DND-41 (cell line): ENCODE measurements at places on chromosomes 5 and 9.
A peak's percentile ranks its signal among the peaks of the same experiment; 100 is the strongest.

DNA sequence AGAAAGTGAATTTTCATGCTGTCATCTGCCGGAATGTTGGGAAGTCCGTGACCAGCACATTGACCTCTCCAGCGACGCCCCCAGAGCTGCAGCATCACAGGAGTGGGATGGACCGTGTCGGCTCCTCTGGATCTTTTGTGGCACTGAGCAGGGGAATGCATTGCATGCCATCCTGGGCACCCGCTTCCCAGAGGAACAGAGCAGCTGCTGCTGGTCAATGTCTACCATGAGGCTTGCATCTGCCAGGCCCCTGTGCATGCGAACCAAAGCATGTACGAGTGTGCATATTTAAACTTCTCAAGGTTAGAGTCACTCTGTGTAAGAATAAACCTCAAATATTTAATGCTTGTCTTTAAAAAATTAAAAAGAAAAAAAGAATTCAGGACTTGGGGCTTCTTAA is 414.8 kb downstream of the GADD45G start:
- DNase-seq, result no peak

- no peak for DNase-seq
Observed at GRCh38 chr5:66969963-66970362, 226.6 kb downstream of the CD180 start.

GRCh38 chr5:9440517-9440916 is 105.4 kb downstream of the SEMA5A start:
- no peak for DNase-seq

- DNase-seq, result no peak
Observed at GRCh38 chr5:167730121-167730520, 561.3 kb upstream of the WWC1 start.

DNA sequence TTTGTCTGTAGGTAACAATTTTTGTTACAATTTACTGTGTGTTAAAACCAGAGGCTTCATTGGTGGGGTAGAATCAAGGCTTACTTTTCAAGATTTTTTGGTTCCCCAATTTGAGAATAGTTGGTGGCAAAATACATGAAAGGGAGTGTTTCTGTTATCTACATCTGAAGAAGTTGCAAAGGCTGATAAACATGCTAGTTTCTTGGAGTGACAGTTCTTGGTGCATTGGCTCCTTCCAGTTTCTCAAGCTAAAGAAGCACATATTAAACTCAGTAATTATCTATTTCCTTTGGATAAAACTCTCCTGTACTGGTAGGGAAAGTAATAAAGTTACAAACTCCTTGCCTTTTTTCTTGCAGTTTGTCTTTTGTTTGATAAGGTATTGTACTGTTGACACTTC is 5.9 kb downstream of the MACIR start:
- no peak for DNase-seq

DNA sequence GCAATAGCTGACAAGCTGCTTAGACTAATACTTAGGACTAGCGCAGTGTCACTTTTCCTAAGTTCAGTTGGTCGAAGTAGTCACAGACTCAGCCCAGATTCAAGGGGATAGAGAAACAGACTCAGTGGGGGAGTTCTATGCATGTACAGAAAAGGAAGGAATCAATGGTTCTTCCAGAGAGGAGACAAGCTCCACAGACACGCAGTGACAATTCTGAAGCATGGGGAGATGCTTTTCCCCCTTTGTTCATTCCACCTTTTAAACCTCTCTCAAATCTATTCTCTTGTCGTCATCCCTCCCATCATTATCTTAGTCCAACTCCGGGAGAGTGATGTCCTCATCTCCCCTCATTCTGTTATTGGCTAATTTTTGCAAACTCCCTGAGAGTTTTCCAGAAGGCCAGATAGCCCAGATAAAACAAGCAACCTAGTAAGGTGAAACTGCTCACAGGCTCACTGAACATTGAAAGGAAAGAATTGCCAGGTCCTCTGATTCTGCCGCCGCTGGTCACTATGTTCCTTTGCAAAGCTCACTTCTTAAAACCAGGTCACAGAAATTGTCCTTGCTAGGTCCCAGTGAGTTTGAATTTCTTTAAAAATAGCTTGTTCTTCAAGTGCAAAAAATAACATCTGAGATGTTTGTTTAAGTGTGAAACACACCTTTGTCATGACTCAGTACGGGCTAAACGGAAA is 13.4 kb upstream of the STRBP start:
- no peak for DNase-seq

DNA sequence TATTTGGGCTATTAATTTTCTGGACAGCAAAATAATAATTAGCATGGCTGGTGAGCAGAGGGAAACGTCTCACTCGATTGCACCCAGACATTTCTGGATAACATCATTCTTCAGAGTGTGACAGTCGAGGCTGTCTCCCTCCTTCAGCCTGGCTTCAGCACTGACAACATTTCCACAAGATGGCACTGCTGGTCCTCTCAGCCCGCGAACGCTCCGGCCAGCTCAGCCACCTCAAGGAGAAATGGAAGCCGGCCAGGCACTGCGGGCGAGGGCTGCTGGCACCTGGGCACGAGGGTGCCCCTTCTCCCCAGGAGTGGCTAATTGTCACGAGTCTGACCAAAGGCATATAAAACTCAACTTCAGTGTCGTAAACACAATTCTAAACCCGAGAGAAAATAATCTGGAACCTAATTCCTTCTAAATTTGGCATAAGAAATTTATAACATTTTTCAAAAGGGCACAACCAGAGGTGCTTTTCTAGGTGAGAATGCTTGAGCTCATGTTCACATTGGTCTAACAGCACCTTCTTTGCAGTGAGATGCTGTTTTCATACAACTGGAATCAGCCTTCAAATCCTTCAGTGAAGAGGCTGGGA is 65.9 kb downstream of the DAP start:
- no peak for DNase-seq

DNA sequence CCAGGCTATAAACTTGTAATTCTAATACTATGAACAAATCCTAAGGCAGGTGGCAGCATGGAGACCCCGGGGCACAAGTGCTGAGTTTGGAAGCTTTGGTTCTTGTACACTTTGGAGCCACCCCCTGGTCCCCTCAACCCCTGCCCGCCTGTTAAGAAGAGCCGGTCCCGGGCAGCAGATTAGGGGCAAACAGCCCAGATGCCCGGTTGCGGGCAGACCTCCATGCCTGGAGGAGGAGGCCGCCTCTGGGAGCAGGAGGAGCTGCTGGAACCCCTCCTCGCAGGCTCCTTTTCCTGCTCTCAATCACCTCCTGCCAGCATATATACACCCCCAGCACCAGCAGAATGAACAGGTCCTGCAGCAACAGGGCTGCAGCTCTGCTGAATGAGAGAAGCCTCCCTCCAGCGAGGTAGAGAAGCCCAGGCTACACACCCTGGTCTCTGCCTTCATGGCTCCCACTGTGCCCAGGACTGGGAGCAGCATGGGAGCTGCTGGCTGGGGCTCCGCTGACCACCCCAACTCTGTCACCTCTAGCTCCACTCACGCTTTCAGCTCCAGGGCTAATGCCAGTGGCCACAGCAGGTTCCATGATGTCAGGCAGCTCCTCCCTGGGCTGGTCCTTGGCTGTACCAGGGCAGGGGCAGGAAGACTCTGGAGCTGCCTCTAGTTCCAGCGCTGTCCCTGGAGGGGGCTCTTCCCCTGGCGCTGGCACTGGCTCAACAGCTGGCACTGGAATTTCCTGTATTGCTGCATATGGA is 1713.5 kb upstream of the ACO1 start:
- no peak for DNase-seq

DNA sequence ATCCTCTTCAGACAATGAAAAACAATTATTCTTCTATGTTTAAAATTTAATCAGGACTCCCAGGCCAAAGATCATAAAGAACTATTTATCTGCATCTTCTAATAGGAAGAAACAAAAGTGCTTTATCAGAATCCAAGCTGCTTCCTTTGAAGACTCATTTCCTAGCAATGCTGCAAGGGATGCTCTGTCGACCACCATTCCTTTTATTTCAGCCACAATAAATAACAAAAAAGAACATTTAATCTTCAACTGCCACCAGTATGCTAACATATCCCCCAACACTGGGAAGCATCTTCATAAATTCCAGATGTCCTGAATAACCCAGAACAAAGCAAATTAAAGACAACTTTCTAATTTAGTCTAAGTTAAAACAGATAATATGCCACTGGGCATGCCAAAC is 68.7 kb downstream of the PKD2L2 start:
- DNase-seq, result no peak

DNA sequence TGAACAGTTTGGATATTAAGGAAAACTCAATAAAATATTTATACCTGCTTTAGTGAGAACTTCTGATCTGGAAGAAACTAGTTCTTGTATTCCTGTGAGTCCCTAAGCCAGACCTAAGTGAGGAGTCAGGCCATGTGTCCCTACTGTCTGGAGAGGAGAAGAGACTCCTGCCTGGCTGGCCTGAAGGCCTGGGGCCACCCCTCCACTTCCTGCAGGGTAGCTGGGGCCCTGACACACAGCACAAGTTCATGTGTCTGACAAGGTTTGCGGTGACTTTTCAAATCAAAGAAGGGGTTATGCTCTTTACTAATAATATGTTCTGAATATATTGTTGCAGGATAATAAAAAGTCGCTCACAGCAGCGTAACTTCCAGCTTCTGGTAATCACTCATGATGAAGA is 16.1 kb upstream of the IL13 start:
- DNase-seq, result no peak

- DNase-seq, result no peak
Observed at GRCh38 chr9:79184831-79185230, 386.9 kb upstream of the TLE4 start.

DNA sequence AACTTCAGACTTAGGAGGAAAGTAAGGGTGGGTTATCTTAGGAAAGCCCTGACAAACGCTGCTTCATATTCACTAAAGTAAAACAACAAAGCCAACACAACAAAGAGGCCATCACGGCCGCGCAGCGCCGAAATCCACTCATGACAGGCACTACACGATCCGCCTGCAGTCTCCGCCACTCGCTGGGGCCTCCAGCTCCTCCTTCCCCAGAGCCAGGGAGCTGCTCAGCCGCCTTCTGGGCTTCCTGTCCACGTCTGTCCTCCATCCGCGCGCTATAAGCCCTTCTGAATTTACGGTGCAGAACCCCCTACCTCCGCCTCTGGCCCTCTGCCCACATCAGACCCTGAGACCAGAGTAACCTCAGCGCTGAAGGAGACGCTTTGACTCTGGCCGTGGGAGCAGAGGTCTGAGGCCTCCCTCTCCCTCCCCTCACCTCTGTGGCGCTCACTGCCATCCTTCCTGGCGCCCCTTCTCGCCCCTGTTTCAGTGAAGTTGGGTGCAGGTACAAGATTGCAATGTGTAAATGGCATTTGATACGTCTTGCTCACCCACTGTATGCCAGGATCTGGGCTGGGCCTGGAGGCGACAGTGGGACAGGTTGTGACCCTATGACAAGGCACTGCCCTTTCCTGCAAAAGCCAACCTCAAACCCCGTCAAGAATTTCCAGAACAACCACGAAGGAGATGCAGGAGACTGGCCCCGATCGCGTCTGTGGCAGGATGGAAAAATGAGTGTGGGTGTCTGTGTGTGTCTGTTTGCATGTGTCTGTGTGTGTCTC is 74.9 kb upstream of the PHYKPL start:
- no peak for DNase-seq

DNA sequence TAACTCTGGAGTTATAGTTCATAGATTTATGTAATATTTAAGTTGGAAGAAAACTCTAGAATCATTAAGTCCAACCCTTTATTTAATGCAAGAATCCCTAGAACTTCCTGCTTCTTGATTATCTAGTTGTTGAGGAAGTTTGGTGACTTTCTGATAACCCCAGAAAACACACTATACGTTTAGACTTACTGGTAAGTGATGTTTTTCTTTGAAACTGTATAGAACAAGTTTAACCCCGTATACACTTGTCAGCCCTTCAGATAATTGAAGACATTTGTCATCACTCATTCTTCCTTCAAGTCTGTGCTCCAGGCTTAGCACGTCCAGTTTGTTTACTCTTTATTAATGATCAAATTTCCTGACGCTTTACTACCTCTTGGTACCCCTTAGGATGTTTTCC is 9.0 kb downstream of the NDUFS4 start:
- no peak for DNase-seq

- no peak for DNase-seq
Observed at GRCh38 chr9:89685698-89686097, 80.9 kb downstream of the GADD45G start.

DNA sequence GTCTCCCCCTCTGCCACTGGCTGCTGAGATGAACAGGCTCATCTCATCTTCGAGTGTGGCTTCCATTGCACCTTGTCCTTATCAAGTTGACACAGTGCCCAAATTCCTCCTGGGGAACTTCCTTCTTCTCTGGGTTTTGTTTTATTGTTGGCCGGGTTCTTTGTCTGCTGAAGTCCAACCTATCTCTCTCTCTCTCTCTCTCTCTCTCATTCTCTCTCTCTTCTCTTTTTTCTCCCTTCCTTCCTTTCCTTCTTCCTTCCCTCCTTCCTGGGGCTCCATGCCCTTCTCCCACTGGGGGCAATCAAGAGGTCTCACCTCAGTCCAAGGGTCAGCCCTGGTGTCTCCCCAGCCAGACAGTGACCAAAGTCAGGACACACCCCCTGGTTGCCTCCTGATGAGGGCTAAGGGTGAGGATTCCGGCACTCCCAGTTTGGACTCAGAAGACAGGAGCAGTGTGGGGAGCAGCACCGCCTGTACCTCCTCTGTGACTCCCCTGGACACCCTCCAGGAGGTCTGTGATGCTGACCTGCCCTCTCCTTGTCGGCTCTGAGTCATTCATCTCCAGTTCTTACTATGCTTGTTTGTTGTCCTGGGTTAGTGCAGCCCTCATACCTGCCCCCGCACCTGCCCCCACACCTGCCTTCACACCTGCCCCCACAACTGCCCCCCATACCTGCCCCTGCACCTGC is 30.7 kb downstream of the KCNT1 start:
- DNase-seq, result no peak

DNA sequence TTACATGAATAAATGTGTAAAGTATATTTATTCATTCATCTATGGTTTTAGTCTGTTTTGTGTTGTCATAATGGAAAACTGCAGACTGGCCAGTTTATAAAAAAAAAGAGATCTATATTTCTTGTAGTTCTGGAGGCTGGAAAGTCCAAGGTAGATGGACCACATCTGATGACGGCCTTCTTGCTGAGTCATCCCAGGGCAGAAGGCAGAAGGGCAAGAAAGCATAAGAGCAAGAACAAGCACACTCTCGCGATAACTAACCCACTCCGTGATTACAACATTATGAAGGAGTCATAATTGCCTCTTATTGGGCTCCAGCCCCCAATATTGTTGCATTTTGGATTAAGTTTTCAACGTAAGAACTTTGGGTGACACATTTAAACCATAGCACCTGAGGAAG is 180.4 kb upstream of the DAB2 start:
- no peak for DNase-seq

GRCh38 chr9:27310582-27310981 is 13.6 kb upstream of the EQTN start:
- DNase-seq, result no peak

- DNase-seq, result no peak
Observed at GRCh38 chr5:147626464-147626863, 116.6 kb upstream of the DPYSL3 start.

DNA sequence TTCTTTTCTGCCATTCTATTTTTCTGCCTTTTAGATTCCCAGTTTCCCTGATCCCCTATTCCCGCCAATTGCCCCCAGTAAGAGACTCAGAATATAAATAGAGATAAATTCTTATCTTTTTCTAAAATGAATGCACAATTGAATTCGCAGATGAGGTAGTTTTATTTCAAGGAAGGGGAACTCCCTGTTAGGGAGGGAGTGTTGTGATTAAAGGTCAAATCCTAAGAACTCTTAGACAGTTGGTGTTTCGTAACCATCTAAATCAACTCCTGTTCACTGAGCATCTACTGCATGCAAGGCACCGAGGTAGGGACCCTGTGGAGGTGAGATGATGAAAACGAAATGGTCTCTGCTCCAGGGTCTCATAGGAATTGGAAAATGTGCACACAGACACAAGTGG is 7.7 kb upstream of the MAP3K1 start:
- DNase-seq, result no peak

GRCh38 chr9:15357050-15357653 is 50.1 kb upstream of the TTC39B start:
- peak; percentile 12 for DNase-seq
